ENCODE measurements at places on chromosomes 11 and 22.

DNA sequence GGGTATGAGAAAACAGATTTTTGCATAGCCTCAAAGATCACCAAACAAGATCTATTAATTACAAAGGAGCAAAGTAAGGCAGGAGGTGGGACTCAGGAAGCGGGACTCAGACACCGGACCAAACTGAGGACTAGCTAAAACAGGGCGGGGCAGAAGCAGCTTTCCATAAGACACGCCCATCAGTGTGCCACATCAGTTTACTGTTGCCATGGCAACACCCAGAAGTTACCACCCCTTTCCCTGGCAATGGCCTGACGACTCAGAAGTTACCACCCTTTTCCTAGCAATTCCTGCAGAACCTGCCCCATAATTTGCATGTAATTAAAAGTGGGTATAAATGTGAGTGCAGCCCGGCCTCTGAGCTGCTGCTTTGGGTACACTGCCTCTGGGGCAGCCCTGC is 173.9 kb downstream of the SHANK2 start:
- peak; percentile 23 for DNase-seq

- no peak for DNase-seq
Observed at GRCh38 chr22:27601195-27601594, 200.4 kb downstream of the MN1 start.

GRCh38 chr11:71139516-71140205 is 112.7 kb downstream of the SHANK2 start:
- DNase-seq, result no peak

DNA sequence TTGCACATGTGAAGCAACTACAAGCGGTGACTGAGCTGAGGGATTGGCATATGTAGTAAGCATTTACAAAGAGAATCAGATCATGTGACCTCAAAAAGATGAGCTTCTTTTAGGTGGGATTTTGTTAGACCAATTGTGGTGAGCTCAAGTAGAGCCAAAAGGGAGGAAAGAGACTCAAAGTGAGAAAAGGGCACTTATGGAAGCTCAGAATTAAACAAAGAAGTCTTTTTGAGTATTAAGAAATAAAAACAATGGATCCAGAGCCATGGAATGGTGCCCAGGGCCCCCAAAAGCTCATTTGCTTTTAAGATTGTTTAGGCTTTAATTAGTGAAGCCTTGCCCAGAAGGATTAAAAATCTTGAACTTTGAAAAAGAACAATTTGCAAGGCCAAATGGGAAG is 246.7 kb upstream of the MPPED2 start:
- no peak for DNase-seq

DNA sequence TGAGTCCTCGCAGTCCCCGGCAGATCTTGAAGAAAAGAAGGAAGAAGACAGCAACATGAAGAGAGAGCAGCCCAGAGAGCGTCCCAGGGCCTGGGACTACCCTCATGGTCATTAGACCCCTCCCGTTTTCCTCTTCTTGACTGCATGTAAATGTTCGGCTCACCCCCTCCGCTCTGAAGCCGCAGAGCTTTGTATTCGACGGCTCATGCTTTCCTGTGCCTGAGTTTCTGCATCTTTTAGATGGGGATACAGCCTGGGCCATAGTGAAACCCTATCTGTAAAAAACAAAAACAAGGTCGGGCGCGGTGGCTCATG is 7.7 kb downstream of the USP18 start:
- DNase-seq, result no peak

Data from ACHN (cell line).